Heart left ventricle (tissue), 16 donors: ENCODE measurements at places on chromosomes 11 and 22. TPM values are rescaled to one million over a fixed set of nuclear protein-coding genes. Genes with fewer than 3 reads are reported as not detected.
A peak's percentile ranks its signal among the peaks of the same experiment; 100 is the strongest.

DNA sequence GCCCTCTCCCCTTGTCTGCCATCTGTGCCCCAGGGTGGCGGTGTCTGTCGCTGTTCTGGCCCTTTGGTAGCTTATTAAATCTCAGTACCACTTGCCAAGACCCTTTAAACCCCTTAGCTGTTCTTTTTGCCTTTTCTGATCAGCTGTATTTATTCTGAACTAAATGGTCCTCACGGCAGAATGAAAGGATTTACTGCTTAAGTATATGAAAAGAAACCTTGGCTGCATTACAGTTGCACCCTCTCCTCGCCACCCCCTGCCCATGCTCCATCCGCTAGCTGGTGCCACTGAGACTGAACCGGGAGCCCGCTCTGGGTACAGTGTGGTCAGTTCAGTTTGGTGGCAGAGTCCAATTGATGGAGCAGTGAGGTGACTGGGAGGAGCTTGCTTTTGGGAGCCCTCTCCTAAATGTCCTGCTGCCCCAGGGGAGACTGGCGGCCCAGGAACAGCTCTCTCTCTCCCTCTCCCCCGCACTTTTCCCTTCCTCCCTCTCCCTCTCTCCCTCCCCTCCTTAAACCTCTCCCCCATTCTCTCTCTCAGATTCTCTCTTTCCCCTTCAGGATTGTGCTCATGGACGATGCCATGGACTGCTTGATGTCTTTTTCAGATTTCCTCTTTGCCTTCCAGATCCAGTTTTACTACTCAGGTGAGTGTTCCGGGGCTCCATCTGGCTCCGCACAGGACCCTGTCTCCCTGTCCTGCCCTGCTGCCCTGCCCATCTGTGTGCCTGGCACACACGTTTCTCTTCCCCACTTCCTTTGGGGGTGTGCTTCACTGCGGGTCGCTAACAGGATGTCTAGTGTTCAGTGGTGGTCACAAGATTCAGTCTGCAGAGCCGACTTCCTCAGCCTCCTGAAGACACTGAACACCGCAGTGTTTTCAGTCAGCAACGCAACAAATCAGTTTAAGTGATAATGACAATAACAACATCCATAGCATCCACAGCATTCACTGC is 21.8 kb downstream of the ARFGAP2 start:
- DNase-seq: no peak

DNA sequence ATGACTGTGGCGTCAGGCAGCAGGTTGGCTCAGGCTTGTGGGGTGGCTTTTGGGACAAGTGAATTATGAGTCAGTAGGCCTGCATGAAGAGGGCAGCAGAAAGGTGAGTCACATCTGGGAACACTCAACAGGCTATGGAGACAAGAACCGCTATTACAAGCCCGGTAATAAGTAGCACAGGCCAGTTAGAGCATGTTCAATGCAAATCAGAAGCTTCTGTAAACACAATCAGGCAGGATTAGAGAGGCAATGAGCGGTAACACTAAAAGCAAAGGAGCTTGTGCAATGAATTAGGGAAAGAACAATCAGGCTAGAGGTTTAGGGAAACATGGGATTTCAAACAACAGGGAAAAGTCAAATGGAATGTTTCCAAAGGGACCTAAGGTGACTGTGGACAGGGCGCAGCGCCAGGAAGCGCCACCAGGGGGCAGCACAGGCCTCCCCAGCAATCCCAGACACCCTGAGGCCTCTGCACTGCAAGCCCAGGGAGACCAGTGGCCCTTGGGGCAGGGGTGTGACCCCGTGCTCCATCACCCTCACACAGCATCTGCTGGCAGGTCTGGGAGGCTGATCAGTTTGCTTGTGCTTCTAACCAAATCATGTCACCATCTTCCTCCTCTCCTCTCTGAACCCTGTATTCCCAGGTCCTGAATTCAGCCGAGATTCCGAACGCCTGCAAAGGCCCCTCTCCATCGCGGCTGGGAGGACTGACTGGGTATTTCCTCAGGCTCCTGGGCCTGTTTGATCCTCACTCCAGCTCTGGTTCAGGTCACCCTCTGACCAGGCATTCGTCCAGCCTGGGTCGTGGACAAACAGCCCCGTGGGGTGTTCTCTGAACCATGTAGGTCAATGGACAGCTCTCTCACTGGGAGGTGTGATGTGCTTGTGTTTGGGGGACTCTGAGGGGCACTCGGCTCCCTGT is 50.0 kb downstream of the C11orf58 start:
- DNase-seq: peak; percentile 82

GRCh38 chr11:7056828-7057513 is 31.8 kb upstream of the RBMXL2 start:
- no peak for DNase-seq

OR51B5 gene
- 0.11 TPM for polyA plus RNA-seq

IGSF9B gene
- polyA plus RNA-seq: 38.3 TPM

TBX1 gene
- 0.11 TPM for polyA plus RNA-seq

HORMAD2 gene
- not detected for polyA plus RNA-seq

DNA sequence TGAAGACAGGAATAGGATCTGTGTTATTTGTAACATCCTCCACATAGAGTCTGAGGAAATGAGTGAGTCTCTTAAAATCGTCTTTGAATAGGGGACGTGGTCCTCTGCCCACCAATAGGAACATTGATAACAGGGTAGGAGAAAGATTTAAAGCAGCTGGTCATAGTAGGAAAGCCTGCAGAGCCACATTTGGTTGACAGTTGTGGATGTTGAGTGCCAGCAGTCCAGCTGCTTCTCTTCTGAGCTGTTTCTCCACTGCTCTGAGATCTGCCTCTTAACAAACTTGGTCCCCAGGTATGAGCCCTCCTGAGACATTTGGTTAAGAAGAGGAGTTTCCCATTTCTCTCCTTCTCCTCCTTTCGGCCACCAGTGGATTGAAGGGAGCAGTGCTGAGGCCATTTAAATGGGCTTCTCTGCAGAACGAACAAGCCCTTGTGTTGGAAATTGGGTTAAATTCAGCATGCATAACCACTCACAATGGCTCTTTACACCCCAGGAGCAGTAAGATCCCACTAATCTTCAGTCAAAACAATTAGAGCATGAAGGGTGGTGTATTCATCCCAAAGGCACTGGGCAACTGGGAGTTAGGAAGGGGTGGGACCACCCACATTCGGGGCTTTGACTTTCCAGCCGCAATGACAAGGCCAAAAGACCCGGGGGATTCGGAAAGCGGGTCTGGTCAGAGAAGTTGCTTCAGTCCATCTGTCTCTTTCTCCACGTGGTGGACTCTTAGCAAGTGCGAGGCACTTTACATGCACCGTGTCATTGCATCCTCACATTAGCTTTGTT is 32.3 kb downstream of the MIAT start:
- no peak for DNase-seq

- DNase-seq: no peak
These were observed 247.6 kb upstream of the TBCEL start for GRCh38 chr11:120775986-120776951.

GRCh38 chr11:1126491-1126926 is 31.2 kb upstream of the MUC5AC start:
- DNase-seq: peak; percentile 13

DNA sequence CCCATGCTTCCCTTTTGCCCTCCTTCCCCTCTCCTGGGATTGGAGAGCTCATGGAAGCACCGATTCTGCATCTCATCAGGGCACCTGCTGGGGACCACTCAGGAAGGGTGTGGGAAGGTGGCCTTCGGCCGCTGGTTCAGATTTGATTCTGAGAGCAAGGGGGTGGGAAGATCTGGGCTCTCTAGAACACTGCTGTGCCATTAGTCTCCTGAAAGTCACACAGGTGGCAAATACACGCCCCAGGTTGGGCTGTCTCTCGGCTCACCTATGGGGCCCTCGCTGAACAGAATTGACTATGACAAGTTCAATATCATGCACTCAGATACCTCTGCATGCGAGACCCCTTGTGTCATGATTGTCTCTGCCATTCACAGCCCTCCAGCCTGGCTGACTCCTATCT is 12.8 kb upstream of the APOBEC3A start:
- DNase-seq: no peak

- no peak for DNase-seq
These were observed 7.4 kb downstream of the TRPC6 start for GRCh38 chr11:101576456-101576855.

DNA sequence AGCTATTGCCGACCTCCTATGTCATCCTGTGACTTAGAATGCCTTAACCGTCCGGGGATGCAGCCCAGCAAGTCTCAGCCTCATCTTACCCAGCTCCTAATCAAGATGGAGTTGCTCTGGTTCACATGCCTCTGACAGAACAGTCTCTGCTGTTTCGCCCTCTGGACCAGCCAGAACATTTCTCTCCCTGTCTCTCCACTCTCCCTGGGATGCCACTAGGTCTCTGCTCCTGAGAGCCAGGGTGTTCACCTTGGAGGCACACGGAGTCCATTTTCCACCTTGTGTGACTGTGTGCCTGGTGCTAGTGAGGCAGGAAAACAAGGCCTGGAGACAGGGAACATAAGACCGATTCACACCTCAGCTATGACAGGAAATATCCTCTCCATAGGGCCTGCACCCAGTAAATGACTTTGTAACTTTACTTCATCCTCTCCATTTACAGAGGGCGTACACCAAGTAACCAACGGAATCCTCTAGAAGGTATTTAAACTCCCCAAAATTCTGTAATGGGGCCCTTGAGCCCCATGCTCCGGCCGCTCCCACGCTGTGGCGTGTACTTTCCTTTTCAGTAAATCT is 16.8 kb upstream of the B4GALNT4 start:
- DNase-seq: no peak

DNA sequence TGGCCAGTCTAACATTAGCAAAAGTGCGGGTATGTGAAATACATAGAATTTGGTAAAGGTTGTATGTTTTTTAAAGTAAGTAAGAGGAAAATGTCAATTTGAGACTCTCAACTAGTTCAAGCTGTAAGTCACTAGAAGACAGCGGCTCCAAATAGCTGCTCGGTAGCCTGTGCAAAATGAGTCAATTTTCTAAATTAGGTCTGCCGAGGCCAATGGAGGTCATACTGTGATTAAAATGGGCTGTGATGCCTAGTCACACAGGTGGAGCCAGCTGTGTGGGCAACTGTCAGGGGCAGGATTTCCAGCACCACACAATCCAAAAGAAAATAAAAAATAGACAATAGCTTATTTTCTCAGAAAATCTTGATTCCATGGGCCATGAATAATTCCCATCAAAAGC is 32.3 kb downstream of the KCNA4 start:
- DNase-seq: peak; percentile 28

DNA sequence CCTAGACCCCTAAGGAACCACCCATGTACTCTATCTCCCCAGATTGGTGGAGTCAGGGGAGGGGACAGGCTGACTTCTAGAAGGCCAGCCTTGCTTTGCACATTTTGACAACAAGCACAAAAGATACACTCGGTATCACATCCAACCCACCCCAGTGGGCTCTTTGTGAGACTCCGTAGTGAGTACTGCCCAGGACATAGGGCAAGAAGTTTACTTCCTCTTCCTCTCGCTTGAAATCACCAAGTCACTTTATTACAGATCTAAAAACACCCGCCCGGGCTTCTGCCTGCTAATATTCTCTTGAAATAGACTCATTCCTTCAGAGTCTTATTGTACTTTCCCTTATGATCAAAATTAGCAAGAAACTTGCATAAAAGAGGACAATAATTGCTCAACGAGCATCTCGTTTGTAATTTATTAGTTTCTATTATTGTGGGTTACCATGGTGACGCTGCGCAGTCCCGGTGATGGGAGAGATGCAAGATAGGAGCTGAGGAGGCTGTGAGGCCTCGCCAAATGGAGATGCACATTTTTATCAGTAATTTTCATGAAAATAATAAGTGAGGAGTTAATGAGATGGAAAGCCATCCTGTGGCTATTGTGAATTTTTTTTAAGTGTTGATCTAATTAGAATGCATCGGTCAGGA is 96.9 kb downstream of the FEZ1 start:
- no peak for DNase-seq

- DNase-seq: no peak
These were observed 3.0 kb upstream of the CSF2RB start for GRCh38 chr22:36910461-36910860.

GAB4 gene
- not detected for polyA plus RNA-seq

DNA sequence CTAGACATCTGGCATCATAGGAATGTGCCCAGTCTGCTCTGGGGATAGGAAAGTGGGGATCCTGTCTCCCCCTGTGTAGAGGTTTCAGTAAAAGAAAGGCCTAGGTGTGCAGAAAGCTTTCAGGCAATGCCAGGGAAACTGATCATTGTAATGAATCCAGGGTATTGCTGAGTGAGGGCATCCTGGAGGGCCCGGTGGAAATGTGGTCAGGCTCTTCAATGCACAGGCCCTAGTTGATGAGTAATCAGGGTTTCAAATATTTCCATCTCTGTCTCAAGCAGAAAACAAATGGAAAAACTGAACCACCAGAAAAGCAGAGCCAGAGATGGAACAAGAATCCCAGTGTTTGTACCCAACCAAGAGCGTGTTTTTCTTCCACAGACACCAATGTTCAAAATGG is 2.0 kb downstream of the CD3E start:
- no peak for DNase-seq

- DNase-seq: no peak
These were observed 4.5 kb downstream of the PATE1 start for GRCh38 chr11:125750629-125751028.

MS4A12 gene
- not detected for polyA plus RNA-seq

CXCR5 gene
- 0.27 TPM for polyA plus RNA-seq

OSBP2 gene
- polyA plus RNA-seq: 5.1 TPM

DNA sequence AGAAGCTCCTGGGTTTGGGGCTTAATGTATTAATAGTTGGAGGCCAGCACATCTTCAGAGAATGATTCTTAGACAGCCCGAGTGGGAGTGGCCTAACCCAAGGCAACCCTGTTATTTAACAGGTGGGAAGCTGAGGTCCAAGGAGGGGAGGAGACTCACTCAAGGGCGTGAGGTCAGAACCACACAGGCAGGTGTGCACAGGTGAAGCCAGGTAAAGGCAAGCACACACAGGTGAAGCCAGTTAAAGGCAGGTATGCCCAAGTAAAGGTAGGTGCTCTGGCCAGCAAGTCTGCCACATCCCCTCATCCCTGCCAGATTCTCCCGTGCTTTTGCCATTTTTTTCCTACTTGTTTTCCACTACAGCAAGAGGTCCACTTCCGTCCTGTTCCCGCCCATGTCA is 2.9 kb upstream of the SHANK2 start:
- DNase-seq: no peak

DNA sequence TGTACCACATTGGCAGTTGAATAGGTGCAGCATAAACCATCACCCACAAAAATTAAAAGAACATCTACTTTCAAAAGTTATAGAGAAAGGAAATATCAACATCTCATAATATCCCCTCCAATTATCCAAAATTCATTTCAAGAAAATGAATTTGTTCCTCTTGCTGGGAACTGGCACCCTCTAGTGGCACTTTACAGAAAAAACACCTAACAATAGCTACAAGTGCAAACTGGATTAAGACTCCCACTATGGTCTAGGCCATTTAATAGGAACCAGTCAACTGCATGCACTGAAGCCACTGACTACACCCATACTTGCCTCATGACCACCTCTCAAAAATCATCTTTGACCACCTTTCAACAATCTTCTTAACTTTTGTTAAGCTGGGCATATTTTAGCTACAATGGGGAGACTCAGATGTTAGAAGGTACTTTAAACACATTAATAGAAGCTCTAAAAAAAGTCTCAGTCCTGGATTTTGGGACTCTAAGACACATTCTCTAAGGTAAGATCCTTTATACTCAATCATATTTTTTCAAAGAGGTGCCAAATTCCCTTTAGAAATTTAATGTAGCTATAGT is 17.3 kb downstream of the TRAF6 start:
- DNase-seq: no peak
